ENCODE measurements at places on chromosomes 12 and 14.

- DNase-seq: no peak
These were observed 76.5 kb downstream of the TGFB3 start for GRCh38 chr14:75905147-75905904.

DNA sequence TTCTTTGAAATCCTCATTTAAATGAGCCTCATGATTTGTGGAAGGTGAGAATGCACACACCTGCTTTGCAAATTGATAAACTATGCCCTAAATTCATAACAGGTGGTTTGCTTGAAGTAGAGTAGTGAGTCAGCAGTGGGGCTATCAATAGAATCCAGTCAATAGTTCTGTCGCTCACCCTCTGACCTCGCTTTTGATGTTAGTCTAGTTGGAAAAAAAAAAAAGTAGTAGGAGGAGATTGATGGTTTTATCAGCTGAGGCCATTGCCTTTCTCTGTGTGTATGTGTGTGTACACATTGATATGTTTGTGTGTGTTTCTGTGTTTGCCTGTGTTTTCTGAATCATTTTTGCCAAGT lies 267.3 kb downstream of the SNAPC1 start:
- no peak for DNase-seq

GRCh38 chr12:130632642-130633041 lies 83.5 kb downstream of the RIMBP2 start:
- DNase-seq: no peak

DNA sequence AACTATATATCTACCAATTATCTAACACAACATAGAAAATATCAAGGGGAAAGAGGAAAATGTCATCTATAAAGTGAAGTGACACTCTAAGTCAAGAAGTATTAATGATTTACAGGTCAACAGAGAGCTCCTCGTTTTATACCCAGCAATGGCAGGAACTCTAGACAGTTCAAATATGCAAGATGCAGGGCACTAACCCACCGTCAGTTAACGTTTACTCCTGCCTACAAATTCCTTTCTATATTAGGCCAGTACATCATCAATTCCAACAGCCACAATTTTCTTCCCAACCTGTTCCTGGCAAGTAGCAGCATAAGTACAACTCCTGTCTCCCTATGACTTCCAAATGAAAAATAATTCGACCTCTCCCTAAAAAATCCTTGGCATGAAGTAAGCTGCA lies 9.0 kb upstream of the KANSL2 start:
- DNase-seq: no peak

GRCh38 chr14:58707949-58708348 lies 70.2 kb downstream of the DACT1 start:
- no peak for DNase-seq

GRCh38 chr14:21298358-21298757 lies 18.5 kb downstream of the RPGRIP1 start:
- no peak for DNase-seq

DNA sequence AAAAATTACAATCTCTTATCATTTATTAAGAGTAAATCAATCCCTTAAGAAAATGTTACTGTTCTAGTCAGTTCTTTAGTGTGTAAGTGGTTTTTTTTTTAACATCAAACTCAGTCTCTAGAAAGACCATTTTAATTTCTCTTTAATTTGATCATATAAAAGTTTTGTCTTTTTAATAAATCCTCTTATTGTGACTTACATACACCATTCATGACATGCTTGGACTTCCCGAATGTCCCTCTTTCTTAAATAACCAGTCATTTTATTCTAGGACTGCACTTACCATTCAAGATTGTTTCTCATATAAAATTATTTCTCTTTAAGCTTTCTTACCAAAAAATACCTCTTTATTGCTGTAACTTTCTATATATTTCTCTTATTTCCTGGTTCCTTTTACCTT lies 60.8 kb upstream of the EVL start:
- DNase-seq: no peak

- DNase-seq: no peak
These were observed 204.9 kb downstream of the DAD1 start for GRCh38 chr14:22384167-22384549.

GRCh38 chr12:94010307-94010706 lies 138.1 kb upstream of the PLXNC1 start:
- DNase-seq: no peak

DNA sequence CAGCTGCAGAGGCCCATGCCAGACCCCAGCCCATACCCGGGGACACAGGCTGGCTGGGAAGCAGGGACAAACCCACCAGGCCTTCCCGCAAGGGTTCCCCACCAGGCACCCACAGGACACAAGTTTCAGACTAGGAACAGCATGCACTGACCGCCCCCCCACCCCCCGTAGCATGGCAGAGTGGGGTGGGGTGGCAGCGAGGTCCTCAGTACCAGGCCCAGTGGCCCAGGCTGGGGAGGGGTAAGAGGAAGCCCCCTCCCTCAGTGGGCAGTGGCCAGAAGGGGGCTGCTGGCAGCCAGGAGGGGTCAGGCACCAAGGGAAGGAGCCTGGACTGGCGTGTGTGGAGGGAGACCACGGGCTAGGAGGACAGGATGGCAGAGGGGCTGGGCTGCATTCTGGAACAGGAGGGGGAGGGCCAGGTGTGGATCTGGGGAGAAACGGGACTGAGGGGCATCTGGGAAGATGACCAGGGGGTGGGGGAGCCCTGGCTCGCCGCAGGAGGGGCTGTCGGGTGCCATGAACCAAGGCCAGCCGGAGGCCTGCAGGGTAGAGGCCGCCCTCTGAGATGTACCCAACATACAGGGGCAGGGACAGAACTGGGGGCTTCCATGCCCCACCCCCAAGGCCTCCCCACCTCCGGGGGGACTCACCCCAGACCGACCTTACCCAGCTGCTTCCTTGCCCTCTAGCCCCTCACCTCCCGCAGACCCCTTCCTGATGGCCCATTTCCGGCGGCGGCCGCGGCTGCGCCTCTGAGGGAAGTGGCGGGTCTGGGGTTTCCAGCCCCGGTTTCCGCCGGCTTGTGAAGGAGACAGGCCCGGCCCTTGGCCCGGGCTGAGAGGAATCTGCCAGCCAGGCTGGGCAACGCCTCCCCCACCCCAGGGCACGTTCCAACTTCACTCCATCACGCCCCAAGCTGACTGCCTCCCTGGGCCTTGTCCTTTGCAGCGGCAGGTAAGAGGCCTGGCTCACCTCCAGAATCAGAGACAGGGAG lies 5.6 kb upstream of the JAG2 start:
- DNase-seq: no peak

DNA sequence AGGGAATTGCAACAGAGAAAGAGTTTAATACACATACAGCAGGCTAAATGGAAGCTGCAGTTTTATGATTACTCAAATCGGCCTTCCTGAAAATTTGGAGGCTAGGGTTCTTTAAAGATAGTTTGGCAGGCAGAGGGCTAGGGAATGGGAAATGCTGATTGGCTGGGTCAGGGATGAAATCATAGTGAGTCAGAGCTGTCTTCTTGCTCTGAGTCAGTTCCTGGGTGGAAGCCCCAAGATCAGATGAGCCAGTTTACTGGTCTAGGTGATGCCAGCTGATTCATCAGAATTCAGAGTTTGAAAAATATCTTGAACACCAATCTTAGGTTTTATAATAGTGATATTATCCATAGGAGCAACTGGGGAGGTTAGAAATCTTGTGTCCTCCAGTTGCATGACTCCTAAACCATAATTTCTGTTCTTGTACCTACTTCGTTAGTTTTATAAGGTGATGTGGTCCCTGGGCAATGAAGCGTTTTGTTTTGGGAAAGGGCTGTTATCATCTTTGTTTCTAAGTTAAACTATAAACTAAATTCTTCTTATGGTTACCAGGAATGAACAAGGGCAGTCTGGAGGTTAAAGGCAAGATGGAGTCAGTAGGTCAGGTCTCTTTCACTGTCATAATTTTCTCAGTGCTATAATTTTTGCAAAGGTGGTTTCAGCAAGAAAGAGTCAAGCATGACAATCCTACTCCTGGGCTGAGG lies 257.8 kb upstream of the CCDC196 start:
- DNase-seq: no peak

DNA sequence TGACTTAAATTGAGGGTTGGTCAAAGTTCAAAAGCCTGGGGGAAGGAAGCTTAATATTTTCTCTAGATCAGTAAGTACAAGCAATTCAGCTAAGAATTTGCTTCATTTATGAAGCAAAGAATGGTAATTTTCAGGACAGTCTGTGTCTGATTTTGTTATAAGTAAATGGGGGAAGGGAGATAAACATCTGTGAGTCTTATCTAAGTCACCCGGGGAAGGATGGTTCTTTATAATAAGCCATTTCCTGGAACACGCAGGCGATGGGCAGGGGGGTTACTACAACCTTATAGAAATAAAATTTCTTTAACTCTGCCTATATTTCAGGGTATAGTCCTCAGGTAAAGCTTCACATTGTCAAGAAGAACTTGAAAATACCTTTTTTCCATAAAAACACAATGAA lies 42.9 kb downstream of the HELB start:
- DNase-seq: no peak

GRCh38 chr12:60093428-60093827 lies 497.6 kb downstream of the SLC16A7 start:
- DNase-seq: no peak

DNA sequence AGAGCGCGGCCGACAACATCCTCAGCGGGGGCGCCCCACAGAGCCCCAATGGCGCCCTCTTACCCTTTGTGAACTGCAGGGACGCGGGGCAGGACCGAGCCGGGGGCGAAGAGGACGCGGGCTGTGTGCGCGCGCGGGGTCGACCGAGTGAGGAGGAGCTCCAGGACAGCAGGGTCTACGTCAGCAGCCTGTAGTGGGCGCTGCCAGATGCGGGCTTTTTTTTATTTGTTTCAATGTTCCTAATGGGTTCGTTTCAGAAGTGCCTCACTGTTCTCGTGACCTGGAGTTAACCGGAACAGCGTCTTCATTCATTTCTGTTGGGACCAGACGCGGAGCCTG lies 103.8 kb upstream of the FKBP4 start:
- DNase-seq: no peak

DNA sequence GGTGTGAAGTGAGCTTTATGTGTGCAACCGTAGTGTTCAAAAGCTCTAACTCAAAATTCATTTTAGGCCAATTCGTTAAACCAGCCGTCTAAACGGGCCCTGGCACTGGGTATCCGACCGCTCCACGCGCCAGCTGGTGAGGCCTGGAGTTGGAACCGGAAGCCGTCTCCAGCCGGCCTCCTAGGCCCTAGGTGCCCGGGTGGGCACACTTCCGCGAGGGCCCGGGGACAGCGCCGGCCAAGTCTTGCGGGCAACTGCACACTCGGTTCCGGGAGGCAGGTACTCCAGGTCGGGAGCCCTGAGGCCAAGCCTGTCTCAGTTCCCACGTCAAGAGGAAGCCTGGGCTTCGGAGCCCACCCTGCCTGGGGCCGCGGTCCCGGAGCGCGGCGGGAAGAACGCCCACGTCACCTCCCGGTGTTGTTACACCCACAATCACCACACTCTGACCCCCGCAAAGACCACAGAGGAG lies 16.2 kb downstream of the OTX2 start:
- no peak for DNase-seq

DNA sequence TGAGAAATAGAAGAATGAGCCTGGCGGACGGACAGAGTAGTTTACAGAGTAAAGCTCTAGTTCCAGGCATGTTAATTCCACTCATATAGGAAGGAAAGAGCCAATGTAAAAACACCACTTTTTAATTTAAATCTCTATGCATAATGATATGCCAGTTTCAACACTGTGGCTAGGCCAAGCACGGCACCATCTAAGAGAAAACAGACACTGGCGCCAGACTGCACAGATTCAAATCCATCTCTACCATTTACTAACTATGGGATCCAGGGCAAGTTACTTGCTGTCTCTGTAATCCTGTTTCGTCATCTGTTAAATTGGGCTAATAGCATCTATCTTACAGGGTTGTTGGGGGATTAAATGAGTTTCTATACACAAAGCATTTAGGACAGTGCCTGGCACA lies 27.5 kb downstream of the RMST start:
- no peak for DNase-seq

DNA sequence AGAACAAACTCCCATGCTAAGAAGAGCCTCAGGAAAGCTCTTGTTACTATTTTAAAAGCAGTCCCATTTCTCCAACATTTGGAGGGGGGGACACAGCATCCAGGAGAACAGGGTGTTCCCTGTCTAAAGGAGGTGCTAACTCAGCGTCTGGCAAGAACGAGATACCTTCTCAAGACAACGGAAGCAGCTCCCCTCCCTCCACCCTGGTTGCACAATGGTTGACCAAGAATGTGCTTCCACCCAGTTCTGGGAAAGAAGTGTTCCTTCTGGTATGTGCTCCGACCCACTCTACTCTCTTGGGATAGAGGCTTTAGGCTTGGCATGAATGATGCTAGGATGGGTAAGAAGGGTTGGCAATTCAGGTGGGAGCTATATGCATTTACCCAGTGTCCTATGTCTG lies 1.5 kb upstream of the KRT6A start:
- DNase-seq: no peak

GRCh38 chr12:66620026-66620425 lies 58.9 kb downstream of the GRIP1 start:
- DNase-seq: no peak

GRCh38 chr12:5332551-5332950 lies 99.4 kb upstream of the NTF3 start:
- DNase-seq: no peak

DNA sequence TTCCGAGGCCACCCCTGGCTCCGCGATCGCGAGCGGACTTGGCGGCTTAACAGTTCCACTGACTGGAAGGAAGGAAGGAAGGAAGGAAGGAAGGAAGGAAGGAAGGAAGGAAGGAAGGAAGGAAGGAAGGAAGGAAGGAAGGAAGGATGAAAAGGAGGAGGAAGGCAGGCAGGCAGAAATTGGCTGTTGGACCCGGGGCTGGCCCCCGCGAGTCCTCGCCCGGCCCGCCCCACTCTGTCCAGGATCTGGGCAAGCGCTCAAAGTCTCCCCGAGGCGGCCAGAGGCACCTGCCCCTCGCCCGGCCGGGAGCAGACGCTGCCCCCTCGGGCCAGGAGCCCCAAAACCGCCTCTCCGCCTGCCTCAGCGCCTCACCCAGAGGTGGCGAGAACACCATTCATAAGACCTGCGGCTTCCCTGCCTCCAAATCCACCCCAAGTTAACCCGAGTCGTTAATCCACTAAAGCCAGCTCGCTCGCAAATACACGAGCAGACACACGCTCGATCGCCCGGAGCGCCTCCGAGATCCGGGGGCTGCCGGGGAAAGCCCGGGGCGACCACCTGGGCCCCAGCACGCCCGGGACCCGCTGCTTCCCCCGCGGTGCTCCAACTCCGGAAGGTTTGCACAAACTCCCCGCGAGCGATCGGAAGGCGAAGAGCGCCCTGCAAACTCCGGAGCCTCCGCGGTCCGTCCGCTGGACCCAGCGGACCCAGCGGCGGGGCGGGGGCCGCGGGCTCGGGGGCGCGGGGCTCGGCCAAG lies 844 bp downstream of the DPF3 start:
- DNase-seq: no peak

DNA sequence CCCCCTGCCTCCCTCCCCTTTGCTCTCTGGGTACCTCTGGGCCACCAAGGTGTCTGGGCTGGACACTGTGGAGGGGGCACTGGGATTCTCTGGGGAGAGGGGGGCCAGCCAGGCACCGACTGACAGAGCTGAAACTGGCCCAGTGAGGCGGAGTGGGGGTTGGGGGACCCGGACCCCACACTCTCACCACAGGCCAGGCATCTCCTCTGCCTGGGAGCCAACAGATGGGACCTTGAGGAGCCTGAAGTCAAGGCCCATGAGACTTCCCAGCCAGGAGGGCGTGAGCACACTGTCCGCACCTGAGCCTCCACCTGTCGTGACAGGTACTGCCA lies 39.8 kb upstream of the PPP1R13B start:
- DNase-seq: no peak

- DNase-seq: no peak
These were observed 128.1 kb downstream of the DACT1 start for GRCh38 chr14:58765843-58766242.

Measured in thoracic aorta (tissue), 2 donors.